ENCODE measurements at places on chromosomes 3 and 15.

DNA sequence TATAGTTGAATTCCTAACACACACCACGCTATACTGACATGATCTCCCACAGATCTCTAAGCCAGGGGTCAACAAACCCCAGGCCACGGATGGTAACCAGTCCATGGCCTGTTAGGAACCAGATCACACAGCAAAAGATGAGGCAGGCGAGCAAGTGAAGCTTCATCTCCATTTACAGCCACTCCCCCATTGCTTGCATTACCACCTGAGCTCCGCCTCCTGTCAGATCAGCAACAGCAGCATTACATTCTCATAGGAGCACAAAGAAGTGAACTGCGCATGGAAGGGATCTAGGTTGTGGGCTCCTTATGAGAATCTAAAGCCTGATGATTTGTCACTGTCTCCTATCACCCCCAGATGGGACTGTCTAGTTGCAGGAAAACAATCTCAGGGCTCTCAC, 2.7 kb downstream of the PDCD7 start:
- no peak for DNase-seq

GRCh38 chr3:196987022-196987421, 18.4 kb upstream of the PIGZ start:
- DNase-seq, result no peak

DNA sequence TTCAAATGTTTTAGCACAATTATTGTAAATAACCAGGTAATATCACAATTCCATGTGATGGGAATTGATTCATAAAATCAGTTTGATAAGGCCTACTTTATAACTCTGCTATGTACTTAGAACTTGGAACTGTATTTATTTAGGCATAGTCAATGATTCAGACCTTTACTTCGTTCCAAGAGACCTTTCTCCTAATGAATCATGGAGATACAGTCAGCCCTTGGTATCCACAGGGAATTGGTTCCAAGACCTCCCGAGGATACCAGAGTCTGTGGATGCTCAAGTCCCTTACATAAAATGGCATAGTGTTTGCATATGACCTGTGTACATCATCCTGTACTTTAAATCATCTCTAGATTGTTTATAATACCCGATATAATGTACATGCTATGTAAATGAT, 60.8 kb upstream of the UMPS start:
- no peak for DNase-seq

- no peak for DNase-seq
Observed at GRCh38 chr3:184784731-184785500, 27.1 kb upstream of the VPS8 start.

- no peak for DNase-seq
Observed at GRCh38 chr3:60703008-60703407, 548.2 kb downstream of the FHIT start.

DNA sequence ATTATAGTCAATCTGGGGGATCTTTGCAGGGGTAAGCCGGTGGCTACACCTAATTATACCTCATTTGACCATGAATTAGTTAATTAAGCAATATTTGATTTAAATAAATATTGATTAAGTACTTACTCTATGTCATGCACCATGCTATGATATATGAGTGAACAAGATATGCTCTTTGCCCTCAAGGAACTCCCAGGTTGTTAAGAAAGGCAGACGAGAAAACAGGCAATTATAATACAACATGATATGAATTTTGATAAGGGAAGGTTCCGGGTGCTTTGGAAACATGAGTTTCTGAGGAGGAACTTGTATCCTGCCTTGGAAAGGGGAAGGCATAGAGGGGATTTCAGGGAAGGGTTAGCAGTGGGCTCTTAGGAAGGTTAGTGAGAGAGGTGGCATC, 412.9 kb downstream of the WDR72 start:
- DNase-seq, result no peak

DNA sequence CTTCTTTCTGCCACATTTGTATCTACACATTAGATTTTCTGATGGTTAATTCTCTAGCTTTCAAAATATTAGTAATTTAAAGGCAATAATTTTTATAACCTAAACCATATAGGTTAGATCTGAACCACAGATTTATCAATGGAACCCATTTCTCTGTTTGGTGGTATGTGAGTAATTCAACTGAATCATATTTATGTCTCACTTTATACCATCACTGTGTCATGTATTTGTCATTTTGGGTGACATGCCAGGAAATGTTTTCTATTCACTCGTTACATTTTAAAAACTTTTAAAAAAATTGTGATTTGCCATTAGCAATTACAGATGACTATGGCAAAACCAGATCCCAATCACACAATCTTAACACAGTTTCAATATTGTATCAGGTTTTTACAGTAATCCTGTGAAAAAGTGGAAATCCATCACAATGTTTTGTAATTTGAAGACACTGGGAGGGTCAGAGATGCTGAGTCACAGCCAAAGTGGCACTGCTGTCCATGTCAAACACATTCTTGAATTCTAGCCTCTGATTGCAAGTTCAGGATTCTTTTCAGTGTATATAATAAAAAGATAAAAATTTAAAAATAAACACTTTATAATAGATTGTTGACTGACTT, 356.0 kb upstream of the RBMS3 start:
- DNase-seq, result no peak

GRCh38 chr3:123143669-123144411, 57.9 kb upstream of the SEC22A start:
- DNase-seq, result no peak

Data from stimulated activated effector memory CD8-positive, alpha-beta T cell treated with anti-CD3 and anti-CD28 coated beads, Interleukin-12 subunit alpha, Interleukin-12 subunit beta, amount 100 ng/mL, for 72 hours (primary cell).